ENCODE measurements at places on chromosomes 2 and 18.

- no peak overlapping the region for H3K27ac ChIP-seq
- no peaks in the 10 kb centered on the region for H3K36me3 ChIP-seq
- no peaks in the 10 kb centered on the region for H3K27me3 ChIP-seq
- no peaks in the 10 kb centered on the region for H3K4me1 ChIP-seq
- no peak for DNase-seq
Measured at GRCh38 chr2:23009545-23010149, 375.3 kb upstream of the KLHL29 start.

GRCh38 chr2:214628091-214628490 is 181.4 kb downstream of the BARD1 start:
- no peaks in the 10 kb centered on the region for H3K36me3 ChIP-seq
- no peaks in the 10 kb centered on the region for H3K4me1 ChIP-seq
- no peak overlapping the region for H3K27ac ChIP-seq
- DNase-seq: no peak
- no peaks in the 10 kb centered on the region for H3K27me3 ChIP-seq
- no peak overlapping the region for H3K4me3 ChIP-seq

DNA sequence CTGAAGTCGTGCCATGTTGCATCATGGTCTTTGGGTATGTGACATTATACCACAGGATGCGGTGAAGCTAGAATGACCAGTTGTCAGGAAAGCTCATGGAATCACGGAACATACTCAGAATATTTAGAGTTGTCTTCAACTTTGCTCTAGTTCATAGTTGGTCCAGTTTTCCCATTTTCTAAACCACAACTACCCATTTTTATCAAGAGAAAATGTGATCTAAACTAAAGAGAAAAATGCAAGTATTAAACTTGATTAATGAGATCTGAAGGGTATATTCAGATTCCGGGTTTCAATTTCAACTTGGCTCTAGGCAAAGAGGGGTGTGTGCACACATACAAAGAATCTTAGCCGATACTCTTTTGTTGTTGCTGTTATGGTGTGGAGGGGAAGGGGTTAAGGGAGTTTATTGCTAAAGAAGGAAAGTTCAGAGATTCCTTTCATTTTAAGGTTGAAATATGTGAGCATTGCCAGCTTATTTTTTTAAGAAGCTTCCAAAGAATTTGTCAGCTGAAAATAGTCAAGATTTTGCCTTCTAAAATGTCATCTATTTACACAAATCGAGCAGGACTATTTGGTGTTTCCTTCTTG is 516.6 kb upstream of the ZEB2 start:
- H3K27me3 ChIP-seq: no peaks in the 10 kb centered on the region
- H3K4me1 ChIP-seq: no peaks in the 10 kb centered on the region

DNA sequence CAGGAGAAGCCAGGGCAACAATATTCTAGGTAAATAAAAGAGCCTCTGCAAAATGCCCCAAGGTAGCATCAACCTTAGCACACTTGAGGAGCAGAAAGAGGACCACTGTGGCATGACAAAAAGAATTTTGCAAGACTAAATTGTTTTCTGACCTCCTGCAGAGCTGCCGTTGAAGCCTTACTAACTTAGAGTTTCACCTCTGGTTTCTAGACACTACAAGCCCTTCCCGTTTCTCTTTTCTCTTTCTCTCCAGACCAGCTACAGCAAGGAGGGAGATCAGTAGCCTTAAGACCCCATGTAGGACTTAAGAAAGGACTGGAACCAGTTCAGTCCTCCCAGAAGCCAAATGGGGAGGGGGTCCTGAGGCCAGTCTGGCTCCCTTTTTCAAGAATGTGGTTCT is 73.3 kb upstream of the SP3 start:
- DNase-seq: no peak
- H3K27me3 ChIP-seq: no peaks in the 10 kb centered on the region
- no peak overlapping the region for H3K4me3 ChIP-seq

- no peak overlapping the region for H3K4me3 ChIP-seq
- DNase-seq: no peak
- H3K4me1 ChIP-seq: peaks cover 43% of the 10 kb centered on the region
- H3K27me3 ChIP-seq: peaks cover 38% of the 10 kb centered on the region
- H3K27ac ChIP-seq: no peak overlapping the region
Measured at GRCh38 chr2:110871637-110872036, 139.3 kb downstream of the ACOXL start.

GRCh38 chr2:23483791-23484190 is 98.8 kb downstream of the KLHL29 start:
- peaks cover 11% of the 10 kb centered on the region for H3K4me1 ChIP-seq
- no peaks in the 10 kb centered on the region for H3K36me3 ChIP-seq
- DNase-seq: no peak
- no peak overlapping the region for H3K27ac ChIP-seq
- no peak overlapping the region for H3K4me3 ChIP-seq
- H3K27me3 ChIP-seq: peaks cover 19% of the 10 kb centered on the region

DNA sequence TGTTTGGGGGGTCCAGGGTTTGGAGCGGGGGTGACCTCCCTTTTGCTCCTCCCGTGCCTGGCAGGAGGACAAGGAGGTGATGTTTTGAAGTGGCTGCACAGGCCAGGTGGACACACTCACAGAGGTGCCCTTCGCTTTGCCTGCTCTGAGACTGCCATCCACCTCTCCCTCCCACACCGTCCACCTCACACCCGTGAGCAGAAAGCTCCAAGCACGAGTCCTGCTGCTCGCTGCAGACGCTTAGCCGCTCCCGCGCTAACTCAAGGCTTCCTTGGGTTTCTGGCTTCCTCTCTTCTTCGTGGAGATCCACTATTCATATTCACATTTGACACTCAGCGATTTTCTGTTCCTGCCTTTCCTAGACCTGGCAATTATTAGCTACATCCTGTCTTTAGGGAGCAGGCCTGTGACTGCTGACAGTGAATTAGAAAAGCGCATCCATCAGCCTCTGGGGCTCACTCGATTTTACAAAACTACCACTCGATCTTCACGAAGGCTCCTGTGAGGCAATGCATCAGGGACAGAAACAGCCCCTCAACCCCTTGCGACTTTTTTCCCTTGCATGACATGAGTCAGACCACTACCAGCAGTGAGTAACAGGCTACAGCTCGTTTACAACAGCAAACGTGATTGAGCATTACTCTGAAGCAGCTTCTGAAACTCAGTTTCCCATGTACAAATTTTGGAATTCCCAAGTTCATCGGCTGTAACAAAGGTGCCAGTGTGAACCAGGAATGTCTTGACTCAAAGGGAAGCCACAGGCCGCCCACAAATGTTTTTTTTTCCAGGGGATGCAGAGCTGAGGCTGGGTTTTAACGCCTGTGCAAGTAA is 238.7 kb upstream of the SOX11 start:
- H3K27ac ChIP-seq: no peak overlapping the region
- H3K27me3 ChIP-seq: no peaks in the 10 kb centered on the region
- no peaks in the 10 kb centered on the region for H3K36me3 ChIP-seq
- no peaks in the 10 kb centered on the region for H3K4me1 ChIP-seq
- H3K4me3 ChIP-seq: no peak overlapping the region
- DNase-seq: no peak

GRCh38 chr2:3633089-3633981 is 24.7 kb upstream of the ALLC start:
- H3K36me3 ChIP-seq: no peaks in the 10 kb centered on the region
- no peak overlapping the region for H3K4me3 ChIP-seq
- no peak for DNase-seq
- H3K4me1 ChIP-seq: no peaks in the 10 kb centered on the region

All from activated naive CD8-positive, alpha-beta T cell treated with anti-CD3 and anti-CD28 coated beads, Interleukin-2, amount 50 U/mL, for 24 hours (primary cell).